ENCODE measurements at places on chromosomes 4 and X.

DNA sequence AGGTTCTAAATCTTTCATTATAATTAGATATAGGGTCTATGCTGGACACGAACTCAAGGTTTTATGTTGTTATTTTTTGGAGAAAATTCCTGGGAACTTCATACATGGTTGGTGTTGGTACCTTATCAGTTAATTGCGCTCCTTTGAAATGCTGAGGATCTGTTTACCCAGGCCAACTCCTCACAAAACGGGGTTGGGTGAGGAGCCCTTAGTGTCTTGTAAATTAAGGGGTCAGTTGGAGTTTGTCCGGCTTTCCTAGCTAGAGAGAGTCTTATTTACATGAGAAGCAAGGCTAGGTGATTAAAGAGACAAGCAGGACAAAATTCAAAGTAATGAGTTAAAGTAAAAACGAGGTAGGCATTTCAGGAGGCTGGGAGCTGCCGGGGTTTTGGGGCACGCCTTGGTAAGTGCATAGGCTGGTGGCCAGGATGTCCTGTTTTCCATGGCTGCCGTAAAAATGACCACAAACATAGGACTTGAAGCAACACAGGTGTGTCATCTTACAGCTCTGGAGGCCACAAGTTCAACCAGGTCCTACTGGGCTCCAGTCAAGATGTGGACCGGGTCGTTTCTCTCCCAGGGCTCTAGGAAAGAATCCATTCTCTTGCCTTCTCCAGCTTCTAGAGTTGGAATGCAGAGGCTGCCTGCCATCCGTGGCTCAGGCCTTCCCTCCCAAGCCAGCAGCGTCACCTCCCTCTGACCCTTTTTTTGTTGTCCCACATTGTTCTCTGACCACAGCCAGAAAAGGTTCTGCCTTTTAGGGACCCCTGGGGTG lies 19.8 kb downstream of the PSAPL1 start:
- no peak for DNase-seq

- peak; percentile 42 for DNase-seq
These were observed 21.9 kb downstream of the ARMCX6 start for GRCh38 chrX:101595739-101596419.

DNA sequence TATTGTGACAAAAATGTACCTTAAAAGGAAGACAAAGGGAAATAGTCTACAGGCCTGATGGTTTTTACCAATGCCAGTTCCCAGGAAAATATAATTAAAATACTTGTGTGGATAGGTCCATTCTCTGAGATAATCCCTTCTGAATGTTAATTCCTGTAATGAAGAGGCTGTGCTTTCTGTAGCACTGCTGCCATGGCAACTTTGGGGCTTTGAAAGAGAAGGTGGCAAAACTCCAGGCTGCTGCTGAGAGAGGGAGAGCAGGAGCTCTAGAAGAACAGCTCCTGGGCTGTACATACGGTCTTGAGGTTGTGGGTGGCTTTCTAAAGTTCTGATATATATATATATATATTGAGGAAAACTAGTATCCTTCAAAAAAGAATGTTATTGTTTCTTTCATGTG lies 125.4 kb downstream of the PDLIM5 start:
- DNase-seq: no peak

DNA sequence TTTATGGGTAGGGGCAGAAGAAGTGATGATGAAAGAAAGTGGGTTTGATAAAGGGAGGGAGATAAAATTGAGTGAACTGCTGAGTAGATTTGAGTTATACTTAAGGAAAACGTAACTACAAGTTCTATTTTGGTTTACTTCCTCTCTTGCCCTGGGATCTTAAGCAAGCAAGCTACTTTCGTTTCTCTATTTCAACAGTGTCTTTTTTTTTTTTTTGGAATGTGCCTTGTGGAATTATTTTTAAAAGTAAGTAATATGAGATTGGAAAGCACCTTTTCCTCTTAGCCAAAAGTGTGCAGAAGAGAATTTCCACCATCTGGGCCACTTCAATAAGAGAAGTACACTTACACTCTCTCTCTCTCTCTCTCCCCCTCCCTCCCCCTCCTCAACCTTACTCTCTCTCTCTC lies 16.0 kb upstream of the C4orf36 start:
- DNase-seq: no peak

GRCh38 chrX:115939636-115940160 lies 230.8 kb upstream of the AGTR2 start:
- DNase-seq: no peak

Data from CD8-positive, alpha-beta T cell (primary cell).